ENCODE measurements at places on chromosomes 7 and 10. TPM values are rescaled to one million over a fixed set of nuclear protein-coding genes. Genes with fewer than 3 reads are reported as not detected.

- DNase-seq, result no peak
These were observed 74.3 kb downstream of the AVL9 start for GRCh38 chr7:32569388-32570289.

SUFU gene
- 32.0 TPM for polyA plus RNA-seq

DNA sequence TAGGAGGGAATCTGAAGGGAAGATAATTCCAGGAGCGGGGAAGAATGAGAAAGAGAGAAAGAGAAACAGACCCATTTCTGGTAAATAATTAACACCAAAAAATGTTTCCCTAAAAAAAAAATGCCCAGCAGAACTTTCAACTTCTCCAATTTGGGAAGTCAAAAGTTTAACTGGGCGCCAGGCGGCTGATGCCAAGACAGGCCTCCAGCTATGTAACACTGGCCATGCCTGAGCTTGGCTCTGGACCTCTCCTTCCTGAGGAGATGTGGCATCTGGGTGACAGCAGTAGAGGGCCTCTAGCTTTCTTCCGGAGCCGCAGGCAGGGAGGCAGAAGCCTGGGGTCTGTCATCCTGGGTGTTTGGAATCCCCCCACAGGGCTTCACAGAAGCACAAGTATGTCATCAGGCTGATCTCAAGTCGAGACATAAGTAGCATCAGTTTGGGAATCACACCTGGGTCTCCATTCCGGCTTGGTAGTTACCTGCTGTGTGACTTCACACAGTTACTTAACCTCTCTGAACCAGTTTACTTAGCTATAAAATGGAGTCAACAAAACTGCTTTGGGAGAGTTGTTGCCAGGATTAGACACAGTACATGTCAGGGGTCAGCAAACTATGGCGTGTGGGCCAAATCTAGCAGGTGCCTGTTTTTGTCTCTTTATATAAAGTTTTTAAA lies 50.5 kb upstream of the TCF7L2 start:
- no peak for DNase-seq

TRIM73 gene
- polyA plus RNA-seq, result 4.8 TPM

GRCh38 chr7:10312942-10313341 lies 660.7 kb upstream of the PHF14 start:
- no peak for DNase-seq

GRCh38 chr7:130822642-130823041 lies 88.6 kb upstream of the KLF14 start:
- no peak for DNase-seq

DNA sequence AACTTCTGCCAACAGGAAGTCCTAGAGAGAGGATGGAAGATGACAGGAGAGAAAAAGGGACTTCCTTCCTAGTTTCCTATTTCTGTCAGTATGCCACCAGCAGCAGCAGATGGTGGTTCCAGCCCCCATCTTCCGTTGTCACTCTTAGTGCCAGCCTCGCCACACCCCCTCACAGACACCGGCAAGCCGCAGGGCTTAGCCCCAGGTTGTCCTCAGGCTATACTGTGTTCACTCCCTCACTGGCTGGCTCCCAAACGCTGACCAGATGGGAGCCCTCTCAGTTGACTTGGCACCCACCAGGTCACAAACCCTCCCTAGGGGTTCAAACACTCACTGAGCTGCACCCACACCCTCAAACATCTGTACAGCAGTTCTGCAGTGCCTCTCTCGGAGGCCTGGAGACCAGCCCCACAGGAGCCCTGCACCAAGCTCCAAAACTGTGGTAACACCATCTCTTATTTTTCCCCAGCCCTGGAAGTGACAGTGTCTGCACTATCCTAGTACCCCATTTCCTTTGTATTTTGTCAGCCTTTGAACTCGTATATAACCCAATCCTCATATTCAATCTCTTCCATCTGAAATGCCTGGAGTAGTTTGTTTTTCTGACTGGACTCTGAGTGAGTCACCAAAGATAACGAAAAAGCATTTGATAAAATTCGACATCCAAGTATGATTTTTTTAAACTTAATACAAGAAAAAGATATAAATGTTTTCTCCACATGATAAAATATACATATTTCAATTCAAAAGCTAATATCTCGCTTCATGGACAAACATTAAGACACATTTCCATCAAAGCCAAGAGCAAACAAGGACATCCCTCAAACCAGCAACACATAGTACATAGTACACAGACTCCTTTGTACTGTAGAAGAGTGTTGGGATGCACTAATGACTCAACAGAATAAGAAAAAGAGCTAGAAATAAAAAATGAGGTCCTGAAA lies 34.5 kb downstream of the SMURF1 start:
- no peak for DNase-seq

SPRN gene
- 4.2 TPM for polyA plus RNA-seq

- no peak for DNase-seq
These were observed 29.4 kb downstream of the NUDT1 start for GRCh38 chr7:2271273-2272026.

GRCh38 chr10:543131-543530 lies 146.3 kb downstream of the DIP2C start:
- DNase-seq, result no peak

- no peak for DNase-seq
These were observed 508.3 kb downstream of the SORCS3 start for GRCh38 chr10:105149371-105149891.

GRCh38 chr7:130006771-130007170 lies 44.4 kb downstream of the ZC3HC1 start:
- no peak for DNase-seq

- no peak for DNase-seq
These were observed 402.2 kb downstream of the SFMBT2 start for GRCh38 chr10:7008645-7009044.

- DNase-seq, result no peak
These were observed 1.6 kb downstream of the HOXA6 start for GRCh38 chr7:27145914-27146412.

DNA sequence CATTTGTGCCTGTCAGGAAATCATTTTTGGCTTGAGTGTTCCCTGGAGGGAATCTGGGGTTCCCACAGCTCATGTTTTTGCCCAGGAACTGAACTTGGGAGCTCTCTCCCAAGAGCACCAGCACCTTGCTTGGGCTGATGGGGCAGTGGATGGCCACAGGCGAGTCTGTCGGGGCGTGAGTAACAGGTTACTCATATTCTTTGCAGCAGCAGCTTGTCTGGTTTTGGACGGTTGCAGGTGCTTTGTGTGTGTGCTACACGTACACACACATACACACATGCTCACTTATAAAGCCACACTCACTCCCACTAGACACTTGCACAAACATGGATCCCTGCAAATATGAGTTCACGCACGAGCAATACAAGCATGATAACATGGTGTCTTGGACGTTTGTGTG lies 2.9 kb upstream of the PALD1 start:
- no peak for DNase-seq

DNA sequence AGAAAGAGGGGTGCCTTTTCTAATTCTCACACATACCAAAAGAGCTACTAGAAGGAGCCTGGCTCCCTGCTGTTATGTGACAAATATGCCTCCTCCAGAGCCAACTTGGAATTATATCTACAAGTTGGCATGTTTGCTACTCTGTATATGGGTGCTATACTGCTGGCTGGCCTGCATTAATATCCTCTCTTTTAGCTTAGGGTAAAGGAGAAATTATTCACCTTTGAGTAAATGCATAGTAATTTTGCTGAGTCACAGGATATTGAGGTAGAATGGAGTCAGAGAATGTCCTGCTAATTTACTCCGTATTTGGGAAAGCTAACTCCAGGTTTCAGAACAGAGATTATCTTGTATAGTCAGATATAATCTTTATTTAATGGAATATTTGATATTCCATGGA lies 24.2 kb upstream of the LIPN start:
- DNase-seq, result no peak

- DNase-seq, result no peak
These were observed 47.4 kb upstream of the PRKAR1B start for GRCh38 chr7:774161-775109.

GRCh38 chr10:17026686-17027485 lies 102.7 kb downstream of the CUBN start:
- DNase-seq, result no peak

PKD1L1 gene
- polyA plus RNA-seq, result 0.06 TPM

C10orf67 gene
- polyA plus RNA-seq, result 1.7 TPM

DNA sequence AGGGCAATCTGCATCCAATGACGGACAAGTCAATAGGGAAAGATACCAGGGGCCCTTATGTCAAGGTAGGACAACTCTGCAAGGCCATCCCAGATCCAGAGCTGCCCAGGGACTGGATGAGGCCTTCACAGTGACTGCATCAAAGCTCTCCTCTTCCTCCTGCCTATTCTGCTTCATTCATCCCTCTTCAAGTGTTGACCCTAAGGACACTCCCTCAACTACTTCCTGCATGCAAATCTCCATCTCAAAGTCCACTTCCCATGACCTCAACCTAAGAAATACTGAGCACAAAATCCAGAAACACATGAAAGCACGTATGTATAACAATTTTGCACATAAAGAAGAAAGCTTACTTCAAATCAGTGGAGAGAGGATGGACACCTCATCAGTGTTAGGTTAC lies 182.3 kb downstream of the AVL9 start:
- no peak for DNase-seq

DNA sequence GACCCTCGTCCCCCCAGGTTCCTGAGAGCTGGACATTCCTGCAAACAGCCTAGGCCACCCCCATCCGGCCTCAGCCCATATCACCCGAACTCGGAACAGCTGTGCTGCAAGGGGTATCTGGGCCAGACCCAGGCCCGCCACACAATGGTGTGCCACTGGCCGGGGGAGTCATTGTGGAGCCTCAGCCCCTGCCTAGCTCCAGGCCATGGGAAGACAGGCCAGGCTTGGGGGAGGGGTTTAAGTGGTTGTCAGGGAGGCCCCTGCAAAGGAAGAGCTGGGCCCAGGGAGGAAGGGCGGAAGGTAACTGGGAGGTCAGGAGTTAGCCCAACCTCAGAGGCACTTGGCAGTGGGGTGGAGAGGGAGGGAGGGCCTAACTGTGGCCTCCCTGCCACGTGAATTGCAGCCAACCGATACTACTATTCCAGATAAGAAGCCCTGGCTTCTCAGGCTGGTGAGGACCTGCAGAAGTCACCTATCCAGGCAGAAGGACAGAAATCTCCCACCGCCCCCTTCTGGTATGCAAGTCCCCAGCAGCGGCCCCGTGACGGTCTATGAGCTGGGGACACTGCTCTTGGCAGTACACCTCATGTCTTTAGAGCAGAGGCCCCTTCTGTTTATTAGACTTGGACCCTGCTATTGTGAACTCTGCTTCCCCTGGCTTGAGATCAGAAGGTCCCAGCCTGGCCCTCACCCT lies 26.8 kb downstream of the VSIR start:
- DNase-seq, result no peak

DNA sequence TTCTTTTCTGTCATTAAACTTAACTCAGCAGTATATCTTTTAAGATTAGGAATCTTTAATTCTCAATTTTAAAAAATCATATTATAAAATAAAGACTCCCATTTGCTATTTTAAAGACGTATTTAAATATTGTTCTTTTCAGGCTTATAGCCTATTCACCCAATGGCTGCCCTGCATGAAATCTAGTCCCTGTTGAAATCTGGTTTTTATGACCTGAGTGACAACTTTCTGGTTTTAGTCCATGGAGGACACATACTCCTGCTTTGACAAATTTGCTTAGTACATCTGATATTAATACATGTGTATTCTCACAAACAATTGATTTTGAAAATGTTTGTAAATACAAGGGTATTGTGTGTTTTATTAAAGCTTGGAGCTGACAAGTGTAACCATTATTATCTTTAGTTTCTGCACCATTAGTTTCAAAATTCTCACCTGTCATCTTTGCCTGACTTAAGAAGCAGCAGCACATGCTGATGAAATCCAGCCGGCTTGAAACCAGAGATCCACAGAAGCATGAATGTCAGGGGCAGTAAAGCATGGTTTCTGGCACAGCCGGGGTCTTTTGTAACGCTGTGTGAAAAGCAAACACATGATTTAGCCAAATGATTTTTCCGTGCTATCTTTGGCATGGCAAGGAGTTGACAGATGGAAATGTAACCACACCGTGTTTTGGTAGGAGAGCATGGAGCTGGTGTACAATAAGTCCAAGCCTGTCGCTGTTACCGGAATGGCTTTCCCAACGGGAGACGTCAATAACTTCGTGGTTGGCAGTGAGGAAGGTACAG lies 262.8 kb downstream of the DYNC1I1 start:
- DNase-seq, result no peak

DNA sequence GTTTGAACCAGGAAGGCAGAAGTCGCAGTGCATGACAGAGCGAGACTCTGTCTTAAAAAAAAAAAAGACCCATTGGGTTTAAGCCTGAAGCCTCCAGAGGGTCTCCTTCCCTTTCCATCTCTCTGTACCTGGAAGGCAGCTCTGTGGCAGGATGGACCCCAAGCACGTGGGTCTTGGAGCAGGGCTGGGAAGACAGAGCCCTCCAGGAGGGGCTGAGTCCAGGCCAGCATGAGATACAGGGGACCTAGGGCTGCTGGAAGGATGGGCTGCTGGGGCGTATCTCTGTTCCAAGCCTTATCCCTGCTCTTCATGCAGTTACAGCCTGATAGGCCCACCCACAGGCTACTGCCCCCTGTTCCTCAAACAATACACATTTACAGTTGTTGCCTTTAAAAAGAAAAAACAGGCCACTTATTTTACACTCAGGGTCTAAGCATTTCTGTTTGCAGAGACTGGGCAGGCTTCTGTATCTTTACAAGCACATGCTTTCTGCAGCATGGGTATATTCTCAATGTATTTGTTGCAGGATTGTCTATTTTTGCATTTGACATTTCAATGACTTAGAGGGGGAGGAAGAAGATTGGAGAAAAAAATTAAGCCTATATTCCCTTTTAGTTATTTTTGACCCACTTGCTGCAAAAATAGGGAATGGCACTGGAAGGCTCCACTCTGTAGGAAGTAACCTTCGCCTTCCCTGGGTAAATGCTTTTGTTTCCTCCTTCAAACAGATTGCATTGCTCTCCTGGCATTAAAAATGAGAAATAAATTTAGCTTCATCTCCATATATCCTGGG lies 60.1 kb downstream of the FAM171A1 start:
- DNase-seq, result no peak

GNAT3 gene
- not detected for polyA plus RNA-seq

- no peak for DNase-seq
These were observed 54.3 kb upstream of the SGCE start for GRCh38 chr7:94710256-94710655.

- DNase-seq, result no peak
These were observed 229.4 kb downstream of the LRMDA start for GRCh38 chr10:75660823-75661222.

MKX gene
- polyA plus RNA-seq, result 0.32 TPM

DNA sequence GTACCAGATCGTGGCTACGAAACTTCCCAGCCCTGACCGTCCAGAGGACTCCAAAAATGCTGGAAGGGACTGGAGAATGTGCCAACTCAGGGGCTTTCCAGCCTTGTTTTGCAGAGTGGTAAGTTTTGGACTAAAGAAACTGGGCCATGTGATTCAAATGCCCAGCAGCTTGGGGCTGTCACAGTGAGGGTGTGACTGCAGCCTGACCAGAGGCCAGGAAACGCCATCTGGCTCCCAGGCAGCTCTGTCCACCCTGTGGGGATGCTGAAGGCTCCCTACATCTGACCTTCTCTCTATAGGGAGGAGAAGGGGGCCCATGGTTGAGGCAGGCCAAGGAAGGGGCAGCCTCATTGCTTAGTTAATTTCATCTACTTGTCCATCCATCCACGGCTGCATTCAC lies 61.6 kb upstream of the HMX3 start:
- DNase-seq, result no peak
